ENCODE measurements at places on chromosomes 5 and 9.

- DNase-seq: no peak
Observed at GRCh38 chr5:147075187-147075586, 159.6 kb upstream of the STK32A start.

- DNase-seq: no peak
Observed at GRCh38 chr9:95030920-95031642, 286.4 kb downstream of the FANCC start.

- no peak for DNase-seq
Observed at GRCh38 chr5:94744906-94745305, 126.4 kb downstream of the SLF1 start.

- DNase-seq: no peak
Observed at GRCh38 chr5:54630738-54631359, 113.3 kb downstream of the SNX18 start.

DNA sequence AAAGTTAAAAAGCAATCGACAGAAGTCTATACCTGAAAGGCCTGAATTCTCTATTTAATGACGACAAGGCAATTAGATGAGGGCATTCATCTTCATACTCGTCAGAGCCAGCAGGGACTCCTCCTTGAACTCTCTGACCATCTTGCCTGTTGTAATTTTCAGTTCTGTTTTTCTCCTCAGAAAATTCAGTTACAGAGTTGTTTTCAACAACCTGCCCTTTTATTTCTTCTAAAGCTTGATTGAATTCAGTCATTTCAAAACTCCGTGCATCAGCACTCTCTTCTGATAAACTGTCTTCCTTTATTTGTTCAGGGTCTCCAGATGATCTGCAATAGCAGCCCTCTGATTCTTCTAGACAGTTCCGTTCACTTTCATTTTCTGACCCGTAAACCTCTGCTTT is 15.6 kb downstream of the RIOK2 start:
- DNase-seq: peak; percentile 46

- DNase-seq: no peak
Observed at GRCh38 chr9:112541685-112542084, 55.1 kb downstream of the KIAA1958 start.

- no peak for DNase-seq
Observed at GRCh38 chr5:1468247-1468612, 23.0 kb upstream of the SLC6A3 start.

GRCh38 chr9:86351880-86352279 is 2.3 kb downstream of the TUT7 start:
- DNase-seq: no peak

- DNase-seq: no peak
Observed at GRCh38 chr5:147177125-147177840, 57.5 kb upstream of the STK32A start.

DNA sequence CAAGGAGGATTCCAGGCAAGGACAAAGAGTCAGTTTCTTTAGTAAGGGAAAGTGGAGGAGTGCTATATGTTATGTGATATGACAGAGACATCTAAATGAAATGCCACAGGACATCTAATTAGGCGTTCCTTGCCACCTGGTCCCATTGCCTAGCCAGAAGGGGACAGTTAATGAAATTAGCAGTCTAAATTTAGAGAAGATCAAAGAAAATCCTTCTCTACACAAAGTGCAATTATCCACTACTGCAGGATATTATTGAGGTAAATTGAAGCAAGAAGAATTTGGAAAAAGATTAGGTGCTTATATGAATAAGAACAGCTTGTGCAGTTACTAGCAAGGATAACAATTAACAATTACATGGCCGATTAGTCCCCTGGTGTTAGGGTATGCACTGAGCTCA is 495.3 kb upstream of the NMUR2 start:
- no peak for DNase-seq

DNA sequence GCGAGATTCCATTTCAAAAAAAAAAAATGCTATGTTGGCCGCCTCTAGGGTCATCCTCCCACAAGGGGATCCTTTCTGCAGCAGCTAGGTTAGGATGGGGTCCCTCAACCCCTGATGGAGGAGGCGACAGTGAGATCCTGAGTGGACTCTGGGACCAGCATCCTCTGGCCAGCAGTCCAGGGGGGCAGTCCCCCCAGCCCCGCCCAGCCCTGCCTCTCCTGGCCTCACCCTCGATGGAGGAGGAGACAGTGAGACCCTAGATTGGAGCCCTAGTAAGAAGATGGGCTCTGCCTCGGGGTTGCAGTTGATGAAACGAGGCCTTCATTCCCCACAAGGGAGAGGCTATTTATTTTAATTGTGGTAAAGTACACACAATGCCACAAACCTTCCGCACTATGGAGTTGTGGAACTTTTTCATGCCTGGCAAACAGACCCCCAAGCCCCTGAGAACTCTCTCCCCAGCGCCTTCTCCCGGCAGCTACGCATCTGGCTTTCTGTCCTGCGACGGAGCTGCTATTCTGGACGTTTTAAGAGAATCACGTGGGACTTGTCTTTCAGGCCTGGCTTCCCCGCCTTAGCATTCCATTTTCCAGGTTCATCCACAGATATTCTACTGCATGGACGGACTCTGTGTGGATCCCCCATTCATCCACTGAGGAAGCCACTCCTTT is 15.8 kb downstream of the VAV2 start:
- DNase-seq: no peak

GRCh38 chr5:39169081-39169480 is 50.3 kb downstream of the FYB1 start:
- no peak for DNase-seq

DNA sequence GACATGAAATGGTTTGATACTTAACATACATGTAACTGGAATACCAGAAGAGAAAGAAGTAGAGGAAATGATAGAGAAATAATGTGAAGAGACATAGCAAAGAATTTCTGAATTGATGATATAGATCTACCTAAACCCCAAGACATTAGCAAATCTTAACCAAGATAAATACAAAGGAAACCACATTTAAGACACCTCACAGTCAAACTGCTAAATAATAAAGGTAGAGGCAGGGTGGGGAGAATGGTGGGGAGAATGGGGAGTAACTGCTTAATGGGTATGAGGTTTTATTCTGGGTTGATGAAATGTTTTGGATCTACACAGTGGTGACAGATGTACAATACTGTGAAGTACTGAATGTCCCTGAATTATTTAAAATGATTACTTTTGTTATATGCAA is 17.5 kb downstream of the CARNMT1 start:
- DNase-seq: no peak

GRCh38 chr9:79613145-79613544 is 41.4 kb downstream of the TLE4 start:
- DNase-seq: no peak

GRCh38 chr5:37396352-37396751 is 17.2 kb downstream of the WDR70 start:
- no peak for DNase-seq

DNA sequence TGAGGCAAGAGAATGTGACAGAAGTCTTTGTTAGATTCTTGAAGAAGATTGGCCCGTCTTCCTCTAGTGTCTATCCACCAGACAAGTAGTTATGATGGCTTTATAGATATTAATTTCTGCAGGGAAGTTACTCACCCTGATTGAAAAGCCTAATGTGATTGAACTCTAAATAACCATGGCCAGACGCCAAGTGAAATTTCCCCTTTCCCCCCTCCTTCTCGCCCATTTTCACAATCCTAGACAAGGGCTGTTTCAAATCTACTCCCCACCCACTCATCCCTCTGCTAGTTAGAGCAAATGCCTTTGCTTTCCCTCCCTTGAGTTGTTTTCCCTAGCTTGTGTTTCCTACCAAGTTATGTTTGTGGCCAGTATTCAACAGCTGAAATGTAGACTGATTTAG is 182.5 kb downstream of the TMEM167A start:
- no peak for DNase-seq

DNA sequence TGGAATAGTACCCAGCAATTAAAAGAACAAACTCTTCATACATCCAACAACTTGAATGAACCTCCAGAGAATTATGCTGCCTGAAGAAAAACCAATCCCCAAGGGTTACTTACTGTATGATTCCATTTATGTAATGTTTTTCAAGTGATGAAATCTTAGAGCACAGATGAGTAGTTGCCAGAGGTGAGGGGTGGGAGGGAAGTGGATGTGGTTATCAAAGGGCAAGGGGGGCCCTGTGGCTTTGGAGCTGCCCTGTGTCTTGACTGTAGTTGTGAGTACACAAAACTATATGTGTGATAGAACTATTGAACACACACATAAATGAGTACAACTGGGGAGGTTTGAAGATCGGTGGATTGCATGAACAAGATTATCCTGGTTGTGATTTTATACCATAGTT is 115.8 kb upstream of the SLC25A48 start:
- no peak for DNase-seq

- DNase-seq: peak; percentile 47
Observed at GRCh38 chr5:171957591-171958251, 48.7 kb downstream of the FBXW11 start.

GRCh38 chr9:15238646-15239045 is 68.4 kb downstream of the TTC39B start:
- no peak for DNase-seq

DNA sequence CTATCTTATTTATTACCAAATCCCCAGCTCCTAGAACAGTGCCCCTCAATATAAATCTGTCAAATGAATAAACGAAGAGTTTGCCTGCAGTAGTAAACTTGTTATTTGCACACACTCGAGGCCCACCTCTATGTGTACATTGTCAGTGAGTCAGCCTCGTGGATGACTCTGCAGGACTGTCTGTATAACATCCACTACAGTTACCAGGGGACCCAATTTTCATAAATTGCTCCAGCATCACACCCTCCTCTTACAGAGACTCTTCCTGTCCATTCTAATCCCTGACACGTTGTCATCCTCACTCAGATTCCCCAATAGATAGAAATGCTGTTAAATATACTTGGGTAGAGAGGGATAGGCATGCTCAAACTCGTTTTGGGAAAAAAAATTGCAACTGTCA is 478.5 kb downstream of the RAB3C start:
- DNase-seq: no peak

DNA sequence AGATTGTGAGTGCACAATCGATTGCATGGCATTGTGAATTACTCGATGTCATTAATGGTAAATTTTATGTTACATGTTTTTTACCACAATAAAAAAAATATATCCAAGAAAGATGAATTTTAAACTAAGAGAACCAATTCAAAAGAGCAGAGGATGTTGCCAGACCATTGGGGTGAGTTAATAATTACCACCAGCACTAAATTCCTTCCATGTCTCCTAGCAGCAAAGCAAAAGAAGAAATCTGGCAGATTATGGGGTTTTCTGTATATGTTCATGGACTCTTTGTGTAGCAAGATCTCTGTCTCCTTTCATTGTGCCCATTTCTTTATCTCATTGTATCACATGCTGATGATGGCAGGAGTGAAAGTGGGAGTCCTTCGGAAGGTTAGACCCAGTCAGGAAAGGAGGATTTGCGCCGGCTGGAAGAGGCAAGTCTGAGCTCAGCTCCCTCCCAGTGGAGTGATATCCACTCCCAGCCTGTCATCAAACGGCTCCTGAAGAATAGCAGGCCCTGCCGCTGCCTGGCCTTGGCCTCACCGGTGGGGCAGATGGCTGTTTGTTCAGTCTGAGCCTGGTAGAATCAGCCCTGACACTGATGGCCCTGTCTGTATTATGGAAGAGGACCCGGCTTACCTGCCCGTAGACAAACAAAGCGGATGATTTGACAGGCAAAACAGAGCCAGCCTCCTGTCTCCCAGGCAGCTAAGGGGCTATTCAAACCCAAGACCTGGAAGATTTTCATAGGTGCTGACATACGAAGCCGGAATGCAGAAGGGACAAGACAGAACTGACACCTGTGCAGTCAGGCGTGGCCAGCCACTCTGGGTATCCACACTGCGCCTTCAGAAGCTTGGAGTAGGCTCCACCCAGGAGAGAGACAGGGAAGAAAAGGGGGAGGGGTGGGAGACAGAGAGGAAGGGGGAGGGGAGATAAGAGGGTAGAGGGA is 21.9 kb upstream of the FOXE1 start:
- DNase-seq: no peak

DNA sequence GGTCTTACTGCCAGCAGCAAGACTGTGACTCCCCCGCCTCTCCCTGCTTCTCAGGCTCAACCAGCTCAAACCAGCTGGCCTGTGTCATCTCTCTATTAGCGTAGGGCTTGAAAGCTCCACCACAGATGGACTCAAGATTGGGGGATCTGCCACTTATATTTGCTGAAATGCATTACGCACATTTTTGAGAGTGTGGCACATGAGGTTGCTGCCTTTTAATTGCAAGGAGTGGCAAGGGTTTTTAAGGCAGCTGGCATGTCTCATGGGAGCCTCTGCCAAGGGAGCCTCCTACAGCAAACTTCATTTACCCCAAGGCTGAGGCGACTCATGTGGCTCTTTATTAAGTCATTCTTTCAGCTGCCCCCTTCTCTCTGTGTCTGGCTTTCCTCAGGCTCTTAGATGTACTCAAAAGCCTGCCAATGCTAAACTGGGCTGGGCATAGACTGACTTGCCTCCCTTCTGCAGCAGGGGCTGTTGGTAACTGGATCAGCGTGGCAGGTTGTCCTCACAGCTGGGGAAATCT is 219.3 kb downstream of the SMARCA2 start:
- DNase-seq: no peak

- DNase-seq: no peak
Observed at GRCh38 chr5:174344335-174344734, 298.8 kb downstream of the NSG2 start.

GRCh38 chr9:87212605-87213021 is 265.3 kb upstream of the GAS1 start:
- DNase-seq: no peak

GRCh38 chr5:62143268-62144229 is 162.5 kb upstream of the KIF2A start:
- DNase-seq: no peak

DNA sequence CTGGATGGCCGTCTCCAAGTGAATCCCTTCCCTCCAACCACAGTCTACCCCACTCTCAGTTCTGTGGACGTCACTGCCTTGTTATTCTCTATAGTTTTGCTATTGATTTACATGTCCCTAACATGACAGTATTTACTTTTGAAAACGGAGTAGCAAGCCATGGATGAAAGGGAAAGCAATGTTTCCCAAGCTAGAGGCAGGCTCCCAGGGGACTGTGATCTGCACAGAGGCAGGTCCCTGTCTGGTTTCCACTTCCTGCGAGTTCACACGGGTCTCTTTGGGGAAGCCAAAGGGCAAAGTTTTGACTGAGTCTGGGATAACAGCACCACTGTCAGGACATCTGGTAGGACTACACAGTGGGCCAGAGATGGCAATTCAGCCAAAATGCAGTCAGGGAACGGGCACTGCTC is 12.7 kb downstream of the C9orf153 start:
- DNase-seq: no peak

- DNase-seq: no peak
Observed at GRCh38 chr9:137435980-137436760, 5.0 kb downstream of the ENTPD8 start.

GRCh38 chr9:33130961-33131789 is 36.0 kb downstream of the B4GALT1 start:
- no peak for DNase-seq

- no peak for DNase-seq
Observed at GRCh38 chr5:178394074-178394473, 161.5 kb upstream of the PHYKPL start.

DNA sequence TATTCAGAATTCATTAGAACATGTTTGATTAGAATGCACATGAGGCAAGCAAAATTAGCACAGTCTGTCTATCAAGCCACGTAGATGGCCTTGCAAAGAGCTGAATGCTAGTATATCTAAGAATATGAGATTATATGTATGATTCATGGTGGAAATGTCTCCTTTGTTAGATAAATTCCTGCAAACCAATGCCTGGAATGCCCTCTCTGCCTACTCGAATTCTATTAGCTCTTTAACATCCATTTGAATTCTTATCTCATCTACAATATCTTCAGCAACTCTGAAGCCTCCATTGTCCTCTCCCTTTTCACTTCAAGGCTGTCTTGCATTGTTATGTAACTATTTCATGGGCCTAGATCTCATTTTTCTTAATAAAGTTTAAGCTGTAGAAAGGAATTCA is 205.5 kb downstream of the TMC1 start:
- no peak for DNase-seq
